ENCODE measurements at places on chromosomes 5 and 9.

DNA sequence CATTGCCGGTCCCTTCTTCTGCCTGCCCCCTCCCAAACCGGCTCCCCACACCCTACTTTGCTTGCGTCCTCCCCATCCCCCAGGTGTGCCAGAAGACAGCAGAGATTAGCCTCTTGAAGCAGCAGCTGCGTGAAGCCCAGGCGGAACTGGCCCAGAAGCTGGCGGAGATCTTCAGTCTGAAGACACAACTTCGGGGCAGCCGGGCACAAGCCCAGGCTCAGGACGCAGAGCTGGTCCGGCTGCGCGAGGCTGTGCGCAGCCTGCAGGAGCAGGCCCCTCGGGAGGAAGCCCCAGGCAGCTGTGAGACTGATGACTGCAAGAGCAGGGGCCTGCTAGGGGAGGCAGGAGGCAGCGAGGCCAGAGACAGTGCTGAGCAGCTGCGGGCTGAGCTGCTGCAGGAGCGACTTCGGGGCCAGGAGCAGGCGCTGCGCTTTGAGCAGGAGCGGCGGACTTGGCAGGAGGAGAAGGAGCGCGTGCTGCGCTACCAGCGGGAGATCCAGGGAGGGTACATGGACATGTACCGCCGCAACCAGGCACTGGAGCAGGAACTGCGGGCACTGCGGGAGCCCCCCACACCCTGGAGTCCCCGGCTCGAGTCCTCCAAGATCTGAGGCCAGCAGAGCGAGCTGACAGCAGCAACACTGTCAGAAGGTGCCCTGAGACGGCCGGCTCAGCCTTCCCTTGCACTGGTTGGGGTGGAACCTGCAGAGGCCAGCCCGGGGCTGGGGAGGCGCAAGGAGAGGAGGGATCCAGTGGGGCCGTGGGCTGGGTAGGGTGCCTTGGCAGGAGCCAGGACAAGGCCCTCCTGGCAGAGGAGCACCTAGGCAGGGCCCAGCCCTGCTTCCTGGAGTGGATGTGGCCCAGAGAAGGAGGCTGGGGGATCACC lies 8.3 kb downstream of the N4BP3 start:
- no peak for DNase-seq

DNA sequence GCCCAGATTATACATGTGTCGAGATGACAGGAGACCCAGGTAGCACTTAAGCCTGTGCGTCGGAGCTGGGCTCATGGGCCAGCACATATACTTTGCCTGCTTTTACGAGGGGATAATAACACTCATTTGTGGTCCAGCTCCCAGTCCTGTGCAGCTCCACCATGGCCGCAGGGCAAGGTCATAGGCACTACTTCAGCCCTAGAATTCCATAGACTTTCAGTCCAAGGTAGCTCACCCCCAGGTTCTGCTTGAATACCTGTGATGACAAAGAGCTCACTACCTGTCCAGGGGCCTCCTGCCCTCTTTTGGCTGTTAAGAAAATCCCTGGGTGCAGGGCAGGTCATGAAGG lies 1.7 kb downstream of the CORO2A start:
- no peak for DNase-seq

- no peak for DNase-seq
Observed at GRCh38 chr5:61397238-61397637, 65.2 kb downstream of the ZSWIM6 start.

GRCh38 chr9:89436963-89437625 lies 60.8 kb downstream of the SEMA4D start:
- peak; percentile 66 for DNase-seq

- no peak for DNase-seq
Observed at GRCh38 chr5:10172247-10172646, 77.4 kb downstream of the ATPSCKMT start.

DNA sequence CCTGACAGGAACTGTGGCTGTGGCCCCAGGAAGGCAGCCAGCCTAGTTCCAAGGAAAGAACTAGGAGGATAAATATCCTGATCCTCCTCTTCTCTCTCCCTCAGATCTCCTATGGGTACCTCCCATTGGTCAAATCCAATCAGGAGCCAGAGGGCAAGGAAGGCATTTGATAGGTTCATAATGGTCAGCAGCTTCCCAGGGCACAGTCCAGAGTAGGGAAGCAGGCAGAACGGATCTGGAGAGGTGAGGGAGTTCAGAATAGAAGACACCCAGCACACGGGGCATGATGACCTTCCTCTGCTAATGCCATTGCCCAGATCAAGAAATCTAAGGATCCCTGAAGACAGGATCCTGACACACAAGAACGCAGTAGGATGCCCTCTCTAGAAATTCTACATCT lies 8.6 kb downstream of the ABLIM3 start:
- DNase-seq = no peak

DNA sequence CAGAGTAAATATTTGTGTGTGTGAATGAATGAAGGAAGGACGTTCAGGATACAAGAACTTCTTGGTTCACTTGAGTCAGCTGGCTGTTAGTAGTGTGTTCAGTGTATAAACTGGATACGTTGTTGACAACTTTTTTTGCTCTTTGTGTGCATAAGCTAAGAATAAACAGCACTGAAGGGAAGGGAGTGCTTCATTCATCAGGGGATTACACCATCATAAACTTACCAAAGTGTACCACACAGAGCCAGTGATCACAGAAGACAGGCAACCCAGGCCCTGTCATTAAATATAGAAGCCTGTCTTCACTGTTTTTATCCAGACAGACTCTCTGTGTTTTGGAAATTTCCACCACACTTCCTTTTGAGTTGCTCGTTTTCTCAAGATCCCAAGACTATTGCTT lies 55.5 kb upstream of the MEF2C start:
- DNase-seq = no peak

GRCh38 chr5:180474569-180474968 lies 19.6 kb upstream of the CNOT6 start:
- DNase-seq = no peak

GRCh38 chr5:115857626-115858349 lies 16.1 kb downstream of the AP3S1 start:
- DNase-seq = no peak

- no peak for DNase-seq
Observed at GRCh38 chr9:101476576-101477208, 41.1 kb upstream of the ALDOB start.

DNA sequence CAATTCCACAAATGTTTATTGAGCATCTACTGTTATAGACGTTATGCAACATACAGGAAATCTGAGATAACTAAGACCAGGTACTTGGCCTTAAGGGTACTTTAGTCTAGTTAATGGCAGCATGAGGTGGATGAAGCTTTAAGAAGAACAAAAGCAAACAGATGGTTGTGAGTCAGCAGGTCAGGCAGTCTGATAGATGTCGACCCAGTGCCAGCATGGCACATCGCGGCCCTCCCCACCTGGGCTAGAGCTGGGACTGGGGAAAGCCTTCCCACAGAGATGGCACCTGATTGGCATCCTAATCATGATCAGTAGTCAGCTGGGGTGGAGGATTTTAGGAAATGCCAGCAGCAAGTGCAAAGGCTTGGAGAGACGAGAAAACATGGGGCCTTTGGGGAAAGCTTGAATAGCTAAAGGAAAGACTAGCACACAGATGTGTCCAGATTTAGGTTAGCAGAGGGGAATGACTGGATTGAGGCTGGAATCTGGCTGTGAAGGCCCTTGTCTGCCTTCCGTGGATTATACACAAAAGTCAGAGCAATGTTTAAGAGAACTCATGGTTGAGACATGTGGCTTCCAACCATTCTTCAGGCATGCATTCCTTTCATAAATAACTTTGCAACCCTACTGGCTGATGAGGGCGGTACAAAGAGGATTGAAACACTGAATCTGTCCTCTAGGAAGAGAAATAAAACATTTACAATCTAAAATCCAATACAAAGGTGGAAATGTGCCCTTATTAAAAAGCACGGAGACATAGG lies 395.4 kb upstream of the WWC1 start:
- DNase-seq = no peak

DNA sequence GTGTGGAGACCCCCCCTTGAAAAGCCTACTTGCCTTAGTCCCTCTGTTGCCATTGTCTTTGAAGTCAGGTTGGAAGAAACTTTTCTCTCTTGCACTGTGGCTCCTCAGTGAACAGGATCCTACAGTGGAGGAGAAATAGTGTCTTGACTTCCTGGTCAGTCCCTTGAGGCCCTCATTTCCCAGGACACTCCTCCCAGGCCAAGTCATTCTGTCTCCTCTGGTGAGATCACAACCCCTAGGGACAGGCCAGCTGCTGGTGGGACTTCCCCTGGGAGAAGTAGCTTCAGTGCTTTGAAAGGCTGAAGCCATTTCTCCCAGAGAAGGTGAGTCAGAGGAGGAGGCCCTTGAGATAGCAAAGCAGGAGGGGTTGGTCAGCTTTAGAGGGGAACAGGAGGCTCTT lies 10.1 kb upstream of the GRIA1 start:
- no peak for DNase-seq

- DNase-seq = no peak
Observed at GRCh38 chr9:7983490-7983889, 183.9 kb upstream of the DMAC1 start.

DNA sequence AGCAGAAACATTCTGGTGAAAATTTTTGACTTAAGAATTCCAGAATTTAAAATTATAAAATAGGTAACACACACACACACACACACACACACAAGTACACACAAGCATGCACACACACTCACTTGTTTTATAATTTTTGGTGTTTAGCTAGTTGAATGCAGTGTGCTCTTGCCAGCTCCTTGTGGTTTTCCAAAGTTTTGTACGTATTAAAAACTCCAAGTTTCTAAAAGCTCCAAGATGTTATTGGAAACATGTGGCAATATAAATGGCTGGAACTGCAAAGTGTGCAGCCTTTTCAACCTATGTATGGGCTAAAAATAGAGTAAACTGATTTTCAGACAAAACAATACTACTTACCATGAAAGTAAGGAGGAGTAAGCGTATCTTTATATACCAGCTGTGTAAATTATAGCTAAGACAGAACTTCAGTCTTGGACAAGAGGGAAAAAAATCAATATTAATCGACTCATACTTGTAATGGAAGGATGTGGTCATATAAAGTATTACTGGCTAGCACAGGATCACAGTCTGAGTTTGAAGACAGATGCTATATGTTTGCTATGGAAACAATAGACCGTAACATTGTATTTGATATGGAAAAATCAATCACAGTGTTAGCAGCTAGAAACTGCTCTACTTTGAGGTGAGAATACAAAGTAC lies 727.1 kb upstream of the GRAMD2B start:
- DNase-seq = no peak

GRCh38 chr9:32928145-32928763 lies 73.2 kb downstream of the APTX start:
- no peak for DNase-seq

DNA sequence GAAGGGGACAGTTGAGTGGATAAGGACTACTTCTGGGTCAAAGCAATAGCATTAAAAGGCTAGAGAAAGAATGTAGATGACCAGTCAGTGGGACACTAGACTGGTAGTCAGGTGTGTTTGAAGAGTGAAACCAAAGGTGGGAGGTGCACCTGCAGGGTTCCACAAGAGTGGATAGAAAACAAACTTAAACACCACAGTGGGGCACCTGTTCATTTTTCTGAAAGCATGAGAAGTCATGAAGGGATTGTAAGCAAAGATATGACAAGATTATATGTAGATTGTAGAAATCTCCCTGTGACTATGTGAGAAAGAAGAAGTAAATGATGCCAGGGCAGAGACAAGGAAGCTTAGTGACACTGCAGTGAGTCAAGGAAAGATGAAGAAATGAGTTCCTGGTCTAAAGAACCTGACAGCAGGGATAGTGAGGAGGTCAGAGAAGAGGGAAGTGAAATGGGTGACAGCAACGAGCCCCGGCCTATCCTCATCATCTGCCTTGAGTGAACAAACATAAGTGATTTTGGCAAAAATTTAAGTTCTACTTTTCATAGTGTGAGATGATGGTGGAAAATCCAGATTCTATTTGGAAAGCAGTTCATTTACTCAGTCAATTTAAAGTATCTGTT lies 296.9 kb downstream of the TLE4 start:
- DNase-seq = no peak

DNA sequence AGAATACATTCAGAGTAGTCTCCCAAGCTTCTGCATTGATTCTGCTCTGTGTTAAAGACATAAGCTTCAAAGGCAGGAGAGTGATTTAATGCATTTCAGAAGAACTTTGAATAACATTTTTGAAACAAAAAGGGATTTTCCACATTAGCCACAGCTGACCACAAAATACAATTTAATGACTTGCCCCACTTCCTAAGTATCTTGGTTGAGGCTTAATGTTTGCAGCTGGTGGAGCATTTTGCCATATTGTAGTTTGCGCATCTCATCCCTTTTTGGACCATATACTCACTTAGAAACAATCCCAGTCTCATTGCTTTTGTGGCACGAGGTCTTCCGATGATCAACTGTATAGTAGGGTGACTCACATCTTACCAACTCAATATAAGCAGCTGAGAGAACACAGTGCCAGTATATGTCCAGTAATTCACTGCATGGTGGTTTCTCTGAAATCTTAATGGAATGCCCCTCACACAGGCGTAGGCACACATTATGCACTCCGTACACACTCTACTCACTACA lies 455.8 kb upstream of the PTGER4 start:
- no peak for DNase-seq

DNA sequence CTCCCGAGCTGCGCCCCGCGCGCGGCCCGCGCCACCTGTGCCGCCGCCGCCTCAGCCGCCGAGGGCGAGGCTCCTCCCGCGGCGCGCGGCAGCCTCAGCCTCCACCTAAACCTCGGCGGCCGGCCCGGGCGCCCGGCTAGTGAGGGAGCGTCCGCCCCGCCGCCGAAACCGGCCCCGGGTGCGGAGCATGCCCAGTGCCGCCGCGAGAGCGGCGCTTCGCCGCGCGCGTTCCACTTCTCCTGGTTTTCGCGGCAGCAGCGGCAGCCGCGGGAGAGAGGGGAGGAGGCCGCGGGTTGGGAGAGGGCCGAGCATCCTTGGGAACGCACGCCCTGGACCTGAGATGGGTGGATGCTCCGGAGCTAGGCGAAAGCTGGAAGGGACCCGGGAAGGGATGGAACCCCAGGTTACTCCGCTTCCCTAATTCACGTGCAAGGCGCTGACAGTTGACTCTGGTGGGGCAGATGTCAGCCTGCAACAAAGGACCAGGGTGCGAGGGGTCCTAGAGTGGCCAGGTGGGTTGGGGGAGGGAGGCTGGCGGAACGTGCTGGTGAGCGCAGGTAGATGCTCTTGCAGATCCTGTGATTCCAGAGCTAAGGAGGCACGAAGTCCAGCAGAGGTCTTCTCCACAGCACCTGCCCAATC lies at the start of gene CTNND2:
Gene CTNND2 (minus strand): TSS at position 182 of the 642 bp plus-strand sequence. CDS start 593 bp downstream, outside the sequence.
- no peak for DNase-seq

DNA sequence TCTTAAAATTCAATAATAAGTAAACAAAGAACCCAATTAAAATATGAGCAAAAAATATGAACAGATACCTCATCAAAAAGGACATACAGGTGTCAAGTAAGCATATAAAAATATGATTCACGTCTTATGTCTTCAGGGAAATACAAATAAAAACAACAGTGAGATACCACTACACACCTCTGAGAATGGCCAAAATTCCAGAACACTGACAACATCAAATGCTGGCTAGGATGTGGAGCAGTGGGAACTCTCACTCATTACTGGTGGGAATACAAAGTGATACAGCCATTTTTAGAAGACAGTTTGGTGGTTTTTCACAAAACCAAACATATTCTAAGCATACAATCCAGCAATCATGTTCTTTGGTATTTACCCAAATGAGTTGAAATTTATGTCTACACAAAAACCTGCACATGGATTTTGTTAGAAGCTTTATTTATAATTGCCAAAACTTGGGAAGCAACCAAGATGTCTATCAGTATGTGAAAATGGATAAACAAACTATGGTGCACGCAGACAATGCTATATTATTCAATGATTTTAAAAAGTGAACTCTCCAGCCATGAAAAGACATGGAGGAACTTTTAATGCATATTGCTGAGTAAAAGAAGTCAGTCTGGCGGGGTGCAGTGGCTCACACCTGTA lies 252.3 kb downstream of the NR3C1 start:
- DNase-seq = no peak
